Left lung (tissue), 14 donors: ENCODE measurements at places on chromosomes 5 and 9.

DNA sequence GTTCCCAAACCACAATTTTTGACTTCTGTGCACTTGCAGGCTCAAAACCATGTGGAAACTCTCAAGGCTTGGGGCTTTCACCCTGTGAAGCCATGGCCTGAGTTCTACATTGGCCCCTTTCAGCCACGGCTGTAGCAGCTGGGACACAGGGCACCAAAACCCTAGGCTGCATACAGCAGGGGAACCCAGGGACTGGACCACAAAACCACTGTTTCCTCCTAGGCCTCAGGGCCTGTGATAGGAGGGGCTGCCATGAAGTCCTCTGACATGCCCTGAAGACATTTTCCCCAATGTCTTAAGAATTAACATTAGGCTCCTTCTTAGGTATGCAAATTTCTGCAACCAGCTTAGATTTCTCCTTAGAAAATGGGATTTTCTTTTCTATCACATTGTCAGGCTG lies 312.1 kb upstream of the TUSC1 start:
- DNase-seq = no peak

- DNase-seq = no peak
Observed at GRCh38 chr5:151637676-151638075, 46.5 kb upstream of the FAT2 start.

DNA sequence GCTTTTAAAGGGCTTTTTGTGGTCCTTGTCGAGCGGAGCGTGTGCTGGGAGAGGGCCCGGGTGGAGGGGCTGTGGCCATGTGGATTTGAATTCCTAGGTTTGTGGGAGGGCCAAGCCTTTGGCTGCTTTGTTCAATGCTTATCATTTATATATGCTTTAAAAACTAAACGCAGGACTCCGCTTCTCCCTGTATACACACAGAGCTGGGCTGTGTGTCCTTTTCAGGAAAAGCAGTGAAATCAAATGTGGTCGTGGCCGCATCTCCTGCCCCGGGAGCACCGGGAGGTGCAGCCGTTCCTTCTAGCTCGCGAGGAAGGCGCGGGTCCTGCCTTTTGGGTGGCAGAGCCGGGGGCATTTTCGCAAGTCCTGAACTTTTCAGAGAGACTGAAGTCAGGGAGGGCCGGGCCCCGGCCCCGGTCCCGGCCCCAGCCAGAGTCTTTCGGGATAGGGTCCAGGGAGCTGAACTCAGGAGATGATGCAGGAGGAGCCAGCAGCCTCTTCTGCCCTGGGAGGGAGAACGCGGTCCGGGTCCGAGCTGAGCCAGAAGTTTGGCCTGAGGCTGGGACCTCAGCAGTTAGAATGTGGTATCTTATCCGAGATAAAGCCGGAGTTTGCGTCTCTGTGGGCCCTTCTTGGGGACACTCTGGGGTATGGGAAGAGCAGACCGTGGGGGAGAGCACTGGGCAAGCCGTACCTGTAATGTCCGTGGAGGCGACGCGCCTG lies 158.8 kb downstream of the C9orf152 start:
- peak; percentile 44 for DNase-seq

- no peak for DNase-seq
Observed at GRCh38 chr5:126031989-126032716, 391.1 kb upstream of the GRAMD2B start.

- DNase-seq = no peak
Observed at GRCh38 chr5:61802456-61802855, 470.4 kb downstream of the ZSWIM6 start.
